ENCODE measurements at places on chromosomes 5 and 9.

- DNase-seq: no peak
Observed at GRCh38 chr5:165665735-165666400, 2160.4 kb downstream of the MAT2B start.

DNA sequence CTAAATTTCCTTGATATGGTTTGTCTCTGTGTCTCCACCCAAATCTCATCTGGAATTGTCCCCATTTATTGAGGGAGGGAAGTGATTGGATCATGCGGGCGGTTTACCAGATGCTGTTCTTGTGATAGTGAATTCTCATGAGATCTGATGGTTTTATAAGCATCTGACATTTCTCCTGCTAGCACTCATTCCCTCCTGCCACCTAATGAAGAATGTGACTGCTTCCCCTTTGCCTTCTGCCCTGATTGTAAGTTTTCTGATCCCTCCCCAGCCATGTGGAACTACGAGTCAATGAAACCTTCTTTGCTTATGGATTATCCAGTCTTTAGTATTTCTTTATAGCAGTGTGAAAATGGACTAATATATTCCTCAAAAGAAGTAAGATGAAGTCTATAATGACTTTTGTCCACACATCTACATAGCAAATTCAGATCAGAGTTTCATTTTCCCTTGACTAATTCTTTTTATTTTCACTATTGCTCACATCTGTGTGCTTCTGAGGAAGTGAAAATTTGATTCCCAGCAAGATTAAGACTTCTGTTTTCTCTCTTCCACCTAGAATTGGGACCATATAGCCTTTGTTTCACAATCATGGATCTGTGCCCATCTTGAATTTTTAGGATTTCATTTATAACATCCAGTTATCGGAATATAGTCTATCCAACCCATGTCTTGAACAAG lies 393.5 kb downstream of the DMAC1 start:
- no peak for DNase-seq

GRCh38 chr5:159838551-159839222 lies 77.6 kb upstream of the ADRA1B start:
- DNase-seq: peak; percentile 32

DNA sequence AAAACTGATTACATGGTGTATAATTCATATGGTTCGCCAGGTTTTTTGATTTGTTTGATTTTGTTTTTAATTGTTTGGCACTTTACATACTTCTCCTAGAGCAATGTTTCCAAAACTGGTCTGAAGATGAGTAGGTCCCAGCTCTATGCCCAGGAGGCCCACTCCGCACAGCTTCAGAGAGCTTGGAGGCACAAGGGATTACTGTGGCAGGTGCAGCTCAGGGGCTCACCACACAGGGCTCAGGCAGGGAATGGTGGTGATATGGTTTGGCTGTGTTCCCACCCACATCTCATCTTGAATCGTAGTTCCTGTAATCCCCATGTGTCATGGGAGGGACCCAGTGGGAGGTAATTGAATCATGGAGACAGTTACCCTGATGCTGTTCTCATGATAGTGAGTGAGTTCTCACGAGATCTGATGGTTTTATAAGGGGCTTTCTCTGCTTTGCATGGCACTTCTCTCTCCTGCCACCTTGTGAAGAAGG lies 296.6 kb downstream of the MED10 start:
- DNase-seq: peak; percentile 3

GRCh38 chr9:15622318-15622971 lies 69.6 kb downstream of the CCDC171 start:
- peak; percentile 62 for DNase-seq

- peak; percentile 95 for DNase-seq
Observed at GRCh38 chr9:15735083-15735857, 182.4 kb downstream of the CCDC171 start.

- peak; percentile 30 for DNase-seq
Observed at GRCh38 chr9:116899337-116900006, 212.4 kb downstream of the TRIM32 start.

DNA sequence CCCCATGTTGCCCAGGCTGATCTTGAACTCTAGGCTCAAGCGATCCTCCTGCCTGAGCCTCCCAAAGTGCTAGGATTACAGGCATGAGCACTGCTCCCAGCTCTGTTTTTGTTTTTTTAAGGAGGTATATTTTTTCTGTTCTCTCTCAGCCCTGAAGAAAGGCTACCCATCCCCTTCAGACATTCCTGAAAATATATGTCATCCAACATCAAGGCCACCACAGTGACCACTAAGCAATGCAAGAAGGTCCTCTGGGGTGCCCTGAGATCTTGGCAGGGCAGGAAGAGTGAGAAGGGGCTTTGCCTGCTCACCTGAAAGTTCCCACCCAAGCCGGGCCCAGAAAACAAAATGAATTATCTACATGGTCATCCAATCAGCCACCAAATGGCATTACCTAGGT lies 47.8 kb upstream of the IL17B start:
- DNase-seq: peak; percentile 50

DNA sequence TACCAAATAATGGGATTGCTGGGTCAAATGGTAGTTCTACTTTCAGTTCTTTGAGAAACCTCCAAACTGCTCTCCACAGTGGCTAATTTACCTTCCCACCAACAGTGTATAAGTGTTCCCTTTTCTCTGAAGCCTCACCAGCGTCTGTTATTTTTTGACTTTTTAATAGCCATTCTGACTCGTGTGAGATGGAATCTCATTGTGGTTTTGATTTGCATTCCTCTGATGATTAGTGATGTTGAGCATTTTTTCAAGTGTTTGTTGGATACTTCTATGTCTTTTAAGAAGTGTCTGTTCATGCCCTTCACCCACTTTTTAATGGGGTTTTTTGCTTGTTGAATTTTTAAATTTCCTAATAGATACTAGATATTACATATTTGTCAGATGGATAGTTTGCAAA lies 28.4 kb upstream of the SUSD1 start:
- peak; percentile 71 for DNase-seq

GRCh38 chr5:5159282-5160103 lies 19.4 kb downstream of the ADAMTS16 start:
- DNase-seq: no peak

GRCh38 chr9:131965103-131965502 lies 114.6 kb downstream of the MED27 start:
- DNase-seq: no peak

- no peak for DNase-seq
Observed at GRCh38 chr9:94480205-94480604, 74.7 kb upstream of the PCAT7 start.

- DNase-seq: peak; percentile 69
Observed at GRCh38 chr5:122150215-122150614, 20.9 kb downstream of the ZNF474 start.

GRCh38 chr9:100555471-100555870 lies 22.4 kb upstream of the CAVIN4 start:
- no peak for DNase-seq

DNA sequence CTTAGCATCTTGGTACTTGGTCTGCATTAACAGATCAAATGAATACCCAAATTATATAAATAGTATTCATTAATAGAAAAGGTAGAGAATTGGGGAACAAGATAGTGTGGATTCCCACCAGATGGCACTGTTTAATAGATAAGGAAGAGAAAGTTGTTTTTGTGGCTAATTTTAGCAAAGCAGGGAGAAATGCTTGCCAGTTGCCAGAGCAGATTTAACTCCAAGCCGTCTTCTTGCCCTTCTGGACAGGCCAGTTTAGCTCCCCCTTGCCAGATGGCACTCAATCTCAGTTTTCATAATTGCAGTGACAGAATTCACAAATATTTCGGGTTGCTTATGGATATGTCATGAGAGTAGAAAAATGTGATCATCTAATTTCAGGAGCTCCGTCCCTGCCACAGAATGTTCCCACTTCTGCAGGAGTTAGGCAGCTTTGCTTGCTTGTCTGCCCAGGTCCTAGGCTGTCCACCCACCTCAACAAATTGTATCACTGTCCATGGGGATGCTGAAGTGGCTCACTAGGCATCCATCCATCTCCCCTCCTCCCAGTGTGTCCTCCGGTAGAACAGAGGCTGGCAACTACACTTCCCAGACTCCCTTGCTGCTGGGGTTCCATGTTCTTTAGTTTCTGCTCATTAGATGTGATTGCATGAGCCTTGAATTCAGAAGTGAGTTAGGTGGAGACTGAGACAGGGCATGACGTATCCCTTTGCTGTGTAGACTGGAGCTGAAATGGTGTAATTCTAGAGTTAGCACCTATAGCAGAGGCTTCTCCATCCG lies 11.8 kb upstream of the HEXB start:
- peak; percentile 80 for DNase-seq

GRCh38 chr5:1207555-1207954 lies 6.2 kb downstream of the SLC6A19 start:
- no peak for DNase-seq

- no peak for DNase-seq
Observed at GRCh38 chr9:5479994-5480694, 29.8 kb downstream of the CD274 start.

DNA sequence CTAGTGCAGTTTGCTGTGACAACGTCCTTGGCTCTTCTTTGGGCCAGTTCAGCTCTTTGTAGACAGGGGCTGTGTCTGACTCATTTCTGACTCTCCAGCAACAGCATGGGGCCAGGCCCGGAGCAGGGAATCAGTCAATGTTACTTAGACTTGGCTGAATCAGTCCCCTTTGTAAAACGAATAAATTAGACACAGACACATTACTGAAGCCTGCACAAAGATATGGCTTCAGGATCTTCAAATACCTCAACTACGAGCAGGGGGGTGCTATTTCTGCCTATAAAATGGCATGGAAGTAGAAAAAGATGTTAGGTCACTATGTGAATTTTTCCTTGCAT lies 204.7 kb downstream of the TTLL11 start:
- DNase-seq: peak; percentile 89

DNA sequence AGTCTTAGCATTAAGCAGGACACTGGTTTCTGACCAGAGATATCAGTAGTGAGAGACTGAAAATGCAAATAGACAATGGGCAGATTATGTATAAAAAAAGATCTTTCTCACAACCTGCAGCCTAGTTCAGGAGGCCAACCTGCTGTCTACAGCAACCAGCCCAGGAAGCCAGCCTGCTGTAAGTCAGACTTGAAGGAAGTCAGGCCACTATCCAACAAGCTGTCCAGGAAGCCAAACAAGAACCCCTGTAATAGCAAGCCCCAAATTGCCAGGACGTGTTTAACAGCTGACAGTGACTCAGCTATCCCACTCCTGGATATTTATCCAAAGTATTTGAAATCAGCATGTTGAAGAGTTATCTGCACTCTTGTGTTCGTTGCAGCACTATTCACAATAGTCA lies 121.8 kb upstream of the SPIN1 start:
- no peak for DNase-seq

DNA sequence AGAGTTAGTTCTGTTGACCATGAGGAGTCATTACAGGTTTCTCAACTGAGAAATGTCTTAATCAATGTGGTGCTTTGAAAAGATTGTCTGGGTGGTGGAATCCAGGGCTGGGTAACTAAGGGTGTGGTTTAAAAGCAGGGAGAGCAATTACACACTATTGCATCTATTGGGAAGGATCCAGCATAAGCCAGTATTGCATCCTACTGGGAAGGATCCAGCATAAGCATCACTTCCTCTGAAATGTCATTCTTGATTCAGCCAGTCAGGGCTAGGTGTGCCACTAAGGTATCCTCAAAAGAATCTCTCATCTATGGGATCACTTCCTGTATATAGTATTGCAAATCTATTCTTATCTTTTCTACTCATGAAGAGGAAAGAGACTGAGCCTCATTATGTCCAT lies 38.6 kb downstream of the ELOVL7 start:
- no peak for DNase-seq

DNA sequence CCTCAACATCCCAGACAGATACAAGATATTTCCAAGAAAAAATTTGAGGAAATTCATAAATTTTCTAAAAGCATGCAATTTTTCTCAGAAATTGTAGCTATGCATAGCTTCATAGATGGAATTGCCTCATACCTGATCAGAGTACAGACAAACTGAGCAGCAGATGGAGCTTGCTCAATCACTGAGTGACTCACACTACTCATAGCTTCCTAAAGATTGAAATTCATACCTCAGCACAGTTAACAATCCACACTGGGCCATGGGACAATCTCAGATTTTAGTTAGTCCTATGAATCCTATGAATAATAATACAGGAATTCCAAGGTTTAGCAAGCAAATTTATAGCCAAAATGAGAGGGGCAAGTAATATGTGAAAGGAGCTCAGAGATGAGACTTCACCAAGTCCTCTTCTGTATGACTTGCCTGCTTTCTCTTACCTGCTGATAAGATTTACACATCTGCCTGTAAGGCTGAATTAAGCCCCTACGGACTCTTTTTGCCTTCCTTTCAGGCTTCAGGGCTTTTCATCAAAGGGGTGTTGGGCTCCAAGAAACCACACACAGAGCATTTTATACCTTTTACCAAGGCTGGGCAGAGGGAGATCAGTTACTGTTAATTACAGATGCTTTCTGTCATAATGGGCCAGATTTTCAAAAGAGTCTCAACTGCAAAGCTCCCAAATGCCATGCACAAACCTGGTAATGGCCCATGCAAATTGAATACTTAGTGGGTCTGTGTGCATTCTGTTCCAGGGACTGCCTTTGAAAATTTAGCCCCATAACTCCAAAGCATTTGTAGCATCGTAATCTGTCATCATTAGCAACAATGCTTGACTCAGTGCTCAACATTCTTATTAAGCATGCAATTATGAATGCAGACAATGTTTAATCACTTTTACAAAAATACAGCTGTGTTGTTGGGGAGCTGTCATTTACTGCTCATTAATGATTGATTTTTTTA lies 439.3 kb downstream of the DTWD2 start:
- DNase-seq: peak; percentile 52

DNA sequence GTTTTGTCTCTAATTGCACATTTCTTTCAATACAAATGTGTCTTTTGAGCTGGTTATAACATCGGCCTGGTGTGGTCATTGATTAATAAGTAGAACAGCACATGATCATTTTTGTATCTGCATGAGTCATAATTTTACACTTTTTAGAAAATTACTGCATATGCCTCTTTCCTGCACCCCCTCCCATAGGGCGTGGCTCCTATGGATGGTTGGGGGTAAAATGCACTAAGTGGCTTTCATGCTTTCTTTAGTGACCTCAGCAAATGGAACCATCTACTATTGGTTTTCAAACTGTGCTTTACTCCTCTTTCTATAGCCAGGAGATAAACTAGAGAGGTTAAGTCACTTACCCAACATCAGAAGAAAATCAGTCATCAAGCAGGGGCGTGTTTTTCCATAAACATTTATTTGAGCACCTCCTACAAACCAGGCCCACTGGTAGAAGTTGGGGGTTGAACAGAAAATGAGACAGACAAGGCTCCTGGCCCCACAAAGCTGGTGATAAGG lies 3.8 kb downstream of the ANXA6 start:
- DNase-seq: no peak

- no peak for DNase-seq
Observed at GRCh38 chr9:137969008-137969407, 91.4 kb downstream of the CACNA1B start.

DNA sequence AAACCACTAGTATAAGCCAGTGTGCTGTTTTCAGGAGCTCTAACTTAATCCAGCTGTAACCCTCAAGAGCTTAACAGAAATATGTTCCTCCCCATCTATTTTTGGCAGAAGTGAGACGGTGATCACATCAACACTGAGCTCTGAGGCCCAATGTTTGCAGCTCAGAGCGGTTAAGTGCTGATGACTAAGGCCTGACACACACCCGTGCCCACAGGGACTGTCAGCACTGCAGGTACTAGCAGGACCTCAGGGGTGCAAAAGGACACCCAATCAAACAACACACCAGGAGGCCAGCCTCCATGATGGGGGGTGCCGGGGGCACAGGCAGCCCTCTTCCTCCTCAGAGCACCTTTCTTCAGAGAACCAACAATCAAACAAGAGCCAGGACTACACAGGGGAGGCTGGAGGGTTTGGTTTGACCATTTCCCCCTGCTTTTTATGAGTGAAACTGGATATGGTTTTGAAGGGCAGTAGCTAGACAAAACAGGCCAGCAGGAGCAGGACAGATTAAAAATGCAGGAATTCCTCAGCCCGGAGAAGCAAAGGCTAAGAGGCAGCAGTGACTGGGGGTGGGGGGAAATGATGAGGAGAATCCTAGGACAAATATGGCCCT lies 61.3 kb downstream of the RAPGEF1 start:
- DNase-seq: peak; percentile 92

Measured in choroid plexus epithelial cell (primary cell).